ENCODE measurements at places on chromosomes 3 and 15. TPM values are rescaled to one million over a fixed set of nuclear protein-coding genes. Genes with fewer than 3 reads are reported as not detected.

- no peak for DNase-seq
These were observed 55.2 kb downstream of the PCSK6 start for GRCh38 chr15:101434032-101434920.

GRCh38 chr15:32857732-32858131, 139.9 kb downstream of the GREM1 start:
- no peak for DNase-seq

DNA sequence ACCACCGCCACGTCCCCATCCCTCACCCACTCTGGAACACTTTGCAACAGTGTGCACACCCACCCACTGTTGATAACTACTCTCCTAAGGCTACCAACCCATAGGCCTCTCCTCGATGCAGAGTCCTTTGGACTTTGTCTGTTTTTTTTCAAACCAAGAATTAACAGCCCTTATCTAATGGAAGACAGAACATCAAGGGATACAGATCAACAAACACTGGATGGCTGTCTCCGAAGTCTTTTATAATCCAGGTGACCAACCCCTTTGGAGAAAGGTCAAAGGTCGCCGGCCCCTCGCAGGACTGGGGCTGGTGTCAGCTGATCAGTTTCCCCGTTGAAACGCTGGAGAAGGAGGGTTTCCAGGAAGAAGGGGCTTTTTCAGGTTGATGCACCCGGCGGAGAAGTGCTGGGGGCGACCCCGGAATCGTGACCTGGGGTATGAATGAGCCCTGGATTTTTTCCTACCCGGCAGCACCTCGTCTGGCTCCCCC, 532 bp downstream of the B4GALT4 start:
- peak; percentile 20 for DNase-seq

DNA sequence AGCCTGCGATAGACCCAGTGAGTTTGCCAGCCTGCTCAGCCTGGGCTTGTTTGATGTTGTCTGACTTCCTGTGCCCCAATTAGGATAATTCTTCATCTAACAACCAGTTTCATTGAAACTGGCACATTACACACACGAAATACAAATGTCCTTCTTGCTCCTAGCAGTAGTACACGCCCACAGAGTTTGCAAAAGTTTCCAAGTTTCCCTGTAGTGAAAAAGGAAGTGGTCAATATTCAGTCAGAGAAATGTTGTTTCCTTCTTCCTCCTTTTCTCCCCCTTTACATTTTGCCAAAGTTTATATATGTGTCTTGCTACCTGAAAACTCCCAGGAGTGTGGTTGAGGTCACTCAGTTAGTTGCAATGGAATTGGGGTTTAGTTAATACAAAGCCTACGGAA, 58.4 kb upstream of the LRTM1 start:
- no peak for DNase-seq

DNA sequence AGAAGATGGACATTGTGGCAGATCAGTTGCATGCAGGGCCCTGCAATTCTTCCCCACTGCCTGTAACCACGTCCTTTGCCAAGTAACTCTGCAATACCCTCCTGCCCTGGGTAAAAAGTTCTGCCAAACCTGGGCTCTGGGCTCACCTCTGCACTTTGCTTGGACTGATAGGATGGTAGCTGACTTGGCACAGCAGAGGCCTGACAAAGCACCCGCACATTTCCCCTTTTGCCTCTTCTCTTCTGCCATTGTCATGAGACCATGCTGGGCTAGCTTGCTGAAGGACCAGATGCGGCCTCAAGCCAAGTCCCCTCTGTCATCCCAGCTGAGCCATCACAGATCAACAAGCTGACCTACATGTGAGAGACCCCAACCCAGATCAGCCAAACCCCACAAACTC, 122.4 kb downstream of the SMAD6 start:
- DNase-seq: no peak

GRCh38 chr3:188415196-188415595, 261.2 kb downstream of the LPP start:
- peak; percentile 44 for DNase-seq

GRCh38 chr3:10933805-10934481, 58.6 kb upstream of the SLC6A1 start:
- DNase-seq: peak; percentile 15

DNA sequence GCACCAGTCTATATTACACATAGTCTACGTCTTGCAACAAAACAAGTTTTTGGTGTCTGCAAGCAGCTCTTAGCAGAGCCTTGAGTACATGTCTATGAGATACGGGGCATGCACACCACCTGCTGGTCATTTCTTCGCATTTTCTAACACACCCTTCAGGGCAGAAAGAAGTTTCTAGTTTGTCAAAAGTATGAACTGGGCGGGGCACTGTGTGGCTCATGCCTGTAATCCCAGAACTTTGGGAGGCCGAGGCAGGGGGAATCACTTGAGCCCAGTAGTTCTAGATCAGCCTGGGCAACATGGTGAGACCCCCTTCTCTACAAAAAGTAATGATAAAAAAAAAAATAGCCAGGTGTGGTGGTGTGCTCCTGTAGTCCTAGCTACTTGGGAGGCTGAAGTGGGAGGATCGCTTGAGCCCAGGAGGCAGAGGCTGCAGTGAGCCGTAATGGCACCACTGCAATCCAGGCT, 64.2 kb upstream of the ARL8B start:
- peak; percentile 89 for DNase-seq

DNA sequence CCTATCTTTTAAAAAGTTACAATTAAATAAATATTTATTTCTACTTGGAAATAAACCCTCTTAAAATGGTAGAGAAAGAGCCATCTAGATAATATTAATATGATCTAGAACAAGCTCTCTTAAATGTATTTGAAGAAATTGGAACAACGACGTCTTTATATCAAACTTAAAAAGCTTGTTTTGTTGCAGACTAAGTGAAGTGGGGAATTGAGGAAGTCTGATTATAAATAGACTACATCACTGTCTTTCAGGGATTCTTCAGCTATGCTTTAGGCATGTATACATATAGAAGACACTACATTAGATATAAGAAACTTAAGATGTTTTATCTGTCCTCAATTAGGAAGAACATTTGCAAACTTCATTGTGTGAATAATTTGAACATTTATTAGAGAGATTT, 1.8 kb downstream of the BCHE start:
- DNase-seq: no peak

The SNX4 gene
- polyA plus RNA-seq: 15.9 TPM
